ENCODE measurements at places on chromosomes 4 and X.
A peak's percentile ranks its signal among the peaks of the same experiment; 100 is the strongest.

DNA sequence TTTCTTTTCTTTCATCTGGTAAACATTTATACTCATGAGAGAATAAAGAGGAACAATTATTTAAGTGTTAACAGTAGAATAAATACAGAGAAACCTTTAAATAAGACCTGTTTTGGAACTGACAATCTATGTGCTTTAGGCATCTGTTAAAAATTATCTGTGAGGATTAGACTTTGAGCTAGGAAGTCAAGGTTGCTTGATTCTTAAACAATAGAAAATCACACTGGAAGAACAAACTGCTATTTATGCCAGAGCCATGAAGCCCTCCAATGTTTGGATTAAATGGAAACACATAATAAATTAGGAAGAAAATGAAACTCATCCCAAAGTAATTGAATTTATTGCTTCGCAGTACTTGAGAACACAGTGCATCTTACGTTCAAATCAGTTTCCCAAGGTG, 207.2 kb upstream of the NPY2R start:
- no peak for DNase-seq

- peak; percentile 73 for DNase-seq
These were observed 427.3 kb upstream of the FTHL17 start for GRCh38 chrX:31499109-31499508.

DNA sequence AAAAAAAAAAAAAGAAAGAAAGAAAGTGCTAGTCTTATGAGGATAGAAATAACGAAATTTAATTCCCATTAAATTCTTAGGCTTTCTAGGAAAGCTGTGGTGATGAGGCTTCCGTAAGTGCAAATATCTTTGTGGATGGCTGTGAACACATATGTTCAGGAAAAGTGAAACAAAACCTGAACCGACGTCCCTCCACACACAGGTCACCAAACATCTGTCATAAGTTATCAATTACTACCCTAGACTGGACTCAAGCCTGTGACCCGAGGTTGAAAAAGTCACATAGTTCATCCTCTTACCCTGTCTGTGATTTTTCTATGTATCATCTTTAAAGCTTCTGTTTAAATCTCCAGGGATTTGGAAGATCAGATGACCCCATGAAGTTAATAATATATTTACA, 24.8 kb downstream of the HHIP start:
- no peak for DNase-seq

DNA sequence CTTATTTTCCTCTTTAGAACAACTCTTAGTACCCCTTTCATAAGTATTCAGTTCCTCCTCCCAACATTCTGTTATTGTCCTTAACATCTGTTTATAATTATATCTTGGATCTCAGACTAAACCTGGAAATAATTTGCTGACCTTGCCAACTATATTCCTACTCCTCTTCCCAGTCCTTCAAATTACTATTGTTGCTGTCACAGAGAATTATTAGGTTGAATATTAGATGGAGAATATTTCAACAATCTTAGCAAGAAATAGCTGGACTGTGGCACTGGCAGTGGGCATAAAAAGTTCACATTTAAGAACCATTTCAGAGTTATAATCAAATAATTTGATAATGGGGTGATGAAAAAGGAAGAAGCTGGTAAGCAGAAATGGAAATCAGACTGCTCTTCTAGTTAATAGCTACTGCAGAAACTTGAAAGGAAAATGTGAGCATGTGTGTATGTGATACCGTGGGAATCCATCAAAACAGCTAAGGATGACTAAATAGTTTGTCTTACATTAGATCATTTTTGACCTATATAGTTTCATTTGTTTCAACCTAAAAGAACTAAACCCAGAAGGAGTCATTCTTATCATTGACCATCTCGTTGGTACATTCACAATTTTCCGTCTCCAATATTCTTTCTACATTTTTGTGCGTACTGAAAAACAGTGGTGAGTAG, 43.3 kb upstream of the PRDM8 start:
- DNase-seq: peak; percentile 84

- no peak for DNase-seq
These were observed 609.1 kb upstream of the TECRL start for GRCh38 chr4:65018313-65018712.

GRCh38 chr4:1192091-1192492, 19.7 kb upstream of the SPON2 start:
- peak; percentile 92 for DNase-seq

- no peak for DNase-seq
These were observed 14.8 kb downstream of the LINC00632 start for GRCh38 chrX:140724309-140724708.

DNA sequence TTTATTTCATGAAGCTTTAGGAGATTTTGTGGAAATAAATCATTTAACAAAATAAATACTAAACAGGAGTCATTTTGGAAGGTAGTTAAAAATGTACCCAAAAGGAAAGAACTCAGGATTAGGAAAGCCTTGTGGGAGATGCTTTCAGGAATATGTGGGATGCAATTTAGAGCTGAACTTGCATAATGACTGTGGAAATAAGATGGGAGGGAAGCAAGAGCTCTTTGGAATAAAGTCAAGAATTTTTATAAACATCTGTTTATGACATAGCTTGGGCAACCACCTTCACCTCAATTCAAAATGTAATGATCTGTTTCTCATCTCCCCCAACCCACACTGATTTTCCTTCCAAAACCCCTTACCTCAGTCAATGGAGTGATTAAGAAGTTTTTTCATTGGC, 623.8 kb downstream of the FAT4 start:
- no peak for DNase-seq

DNA sequence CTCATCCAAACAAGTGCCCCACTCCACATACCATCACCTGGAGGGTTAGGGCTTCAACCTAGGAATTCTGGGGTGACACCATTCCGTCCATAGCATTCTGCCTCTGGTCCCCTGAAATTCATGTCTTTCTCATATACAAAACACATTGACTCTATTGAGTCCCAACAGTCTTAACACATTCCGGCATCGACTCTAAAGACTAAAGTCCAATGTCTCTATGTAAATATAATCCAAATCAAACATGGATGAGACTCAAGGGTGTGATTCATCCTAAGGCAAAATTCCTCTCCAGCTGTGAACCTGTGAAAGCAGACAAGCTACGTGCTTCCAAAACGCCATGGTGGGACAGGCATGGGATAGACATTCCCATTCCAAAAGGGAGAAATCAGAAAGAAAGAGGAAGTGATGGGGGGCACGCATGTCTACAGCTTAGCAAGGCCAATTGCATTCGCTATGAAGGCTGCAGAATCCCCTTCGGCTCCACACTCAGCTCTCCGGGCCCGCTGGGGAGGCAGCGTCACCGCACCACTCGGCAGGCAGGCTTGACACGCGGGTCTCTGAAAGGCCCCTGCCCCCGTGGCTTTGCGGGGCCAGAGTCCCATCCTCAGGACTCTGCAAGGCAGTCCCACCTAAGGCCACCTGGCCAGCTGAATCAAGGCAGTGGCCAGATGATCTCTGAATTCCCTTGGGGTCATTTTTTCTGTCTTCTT, 53.2 kb downstream of the ADRA2C start:
- DNase-seq: no peak

GRCh38 chrX:120517936-120518335, 42.8 kb downstream of the CUL4B start:
- DNase-seq: peak; percentile 82

GRCh38 chrX:16320765-16321355, 153.6 kb downstream of the MAGEB17 start:
- DNase-seq: peak; percentile 73

- peak; percentile 55 for DNase-seq
These were observed 19.4 kb upstream of the YTHDC1 start for GRCh38 chr4:68369142-68369805.
